ENCODE measurements at places on chromosomes 2 and 18. TPM values are rescaled to one million over a fixed set of nuclear protein-coding genes. Genes with fewer than 3 reads are reported as not detected.

DNA sequence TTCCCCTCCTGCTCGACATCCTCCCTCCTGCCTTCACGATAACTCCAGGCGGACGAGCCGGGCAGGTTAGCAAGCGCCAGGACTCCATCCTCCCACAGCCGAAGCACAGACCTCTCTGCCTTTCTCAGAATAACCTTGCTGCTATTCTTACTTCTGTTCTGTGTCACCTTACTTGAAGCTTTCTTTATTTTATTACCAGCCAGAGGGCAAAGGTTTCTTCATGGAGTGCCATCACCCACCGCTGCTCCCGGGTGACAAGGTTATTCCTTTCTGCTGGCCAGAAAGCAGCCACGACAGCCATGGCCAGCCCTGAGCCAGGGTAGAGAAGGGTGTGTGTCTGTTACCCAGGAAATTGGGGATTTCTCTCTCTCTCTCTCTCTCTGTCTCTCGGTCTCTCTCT lies 227.1 kb downstream of the ANAPC1 start:
- DNase-seq: no peak

GRCh38 chr2:65834062-65834461 lies 401.7 kb upstream of the SPRED2 start:
- DNase-seq: no peak

GRCh38 chr2:177604271-177605065 lies 211.9 kb downstream of the AGPS start:
- DNase-seq: peak; percentile 53

DNA sequence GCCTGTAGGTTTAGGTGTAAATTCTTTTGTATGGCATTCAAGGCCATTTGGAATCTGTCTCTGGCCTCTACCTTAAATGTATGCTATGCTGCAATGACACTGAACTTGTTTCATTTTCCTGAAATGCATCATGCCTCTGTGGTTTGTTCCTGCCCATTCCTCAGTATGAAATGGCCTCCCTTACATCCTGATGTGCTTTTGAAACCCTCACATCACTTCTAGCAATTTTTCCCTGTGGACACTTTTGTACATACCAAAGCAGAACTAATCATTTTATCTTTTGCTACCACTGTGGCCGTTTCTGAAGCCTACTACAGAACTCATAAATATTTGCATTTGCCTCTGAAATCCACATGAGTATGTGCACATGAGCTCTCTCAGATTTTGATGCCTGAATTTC lies 557.2 kb downstream of the ERBB4 start:
- no peak for DNase-seq

Gene PARD6G
- 12.8 TPM for total RNA-seq

Gene CFAP65
- 0.52 TPM for total RNA-seq

Gene GRP
- not detected for total RNA-seq

Gene CCDC74A
- 13.6 TPM for total RNA-seq

Gene ERFE
- total RNA-seq: 17.3 TPM

Gene TLK1
- total RNA-seq: 57.7 TPM

Gene GAD1
- 11.0 TPM for total RNA-seq

Gene CCDC150
- 29.2 TPM for total RNA-seq

Gene MYO7B
- 0.07 TPM for total RNA-seq

Gene SLC30A3
- total RNA-seq: 20.5 TPM

Gene RNF125
- total RNA-seq: 7.4 TPM

Data from HCT116 (cell line).